ENCODE measurements at places on chromosomes 5 and 9.
A peak's percentile ranks its signal among the peaks of the same experiment; 100 is the strongest.

DNA sequence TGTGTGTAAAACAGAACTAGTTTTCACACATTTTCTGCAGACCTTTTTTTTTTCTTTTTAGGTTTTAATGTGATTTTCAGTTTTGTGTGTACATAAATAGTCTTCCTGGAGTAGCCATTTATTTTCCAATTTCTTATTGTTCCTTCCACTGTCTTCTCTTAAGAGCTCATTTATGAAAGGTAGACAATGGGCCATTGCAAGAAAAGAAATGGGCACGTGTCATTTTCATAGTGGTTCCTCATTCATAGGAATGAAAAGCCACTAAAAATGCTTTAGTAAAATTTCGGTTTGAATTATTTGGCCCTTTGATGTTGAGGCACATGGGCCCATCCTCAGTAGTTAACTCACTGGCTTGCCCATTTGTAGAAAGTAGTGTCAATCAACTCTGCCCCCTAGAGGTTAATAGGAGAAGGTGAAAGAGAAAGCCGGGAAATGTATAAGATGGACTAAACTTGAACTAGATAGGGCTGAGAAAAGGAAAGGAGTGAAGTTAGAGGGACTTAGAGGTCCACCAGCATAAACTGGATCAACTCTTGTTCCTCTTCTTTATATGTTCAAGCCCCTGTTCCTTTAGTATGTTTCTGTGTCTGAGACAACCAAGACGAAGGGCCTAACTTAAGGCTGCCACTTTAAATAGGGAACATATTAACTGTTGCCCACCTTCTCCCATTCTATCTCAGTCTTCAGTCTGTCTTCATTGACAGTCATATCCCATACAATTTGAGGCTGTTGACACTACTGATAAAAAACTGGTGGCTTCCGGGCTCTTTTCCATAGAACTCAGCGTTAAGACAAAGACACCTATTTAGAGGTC is 72.6 kb downstream of the SMARCA2 start:
- peak; percentile 71 for DNase-seq

GRCh38 chr5:139273322-139273571 is 20.3 kb upstream of the MATR3 start:
- no peak for DNase-seq

DNA sequence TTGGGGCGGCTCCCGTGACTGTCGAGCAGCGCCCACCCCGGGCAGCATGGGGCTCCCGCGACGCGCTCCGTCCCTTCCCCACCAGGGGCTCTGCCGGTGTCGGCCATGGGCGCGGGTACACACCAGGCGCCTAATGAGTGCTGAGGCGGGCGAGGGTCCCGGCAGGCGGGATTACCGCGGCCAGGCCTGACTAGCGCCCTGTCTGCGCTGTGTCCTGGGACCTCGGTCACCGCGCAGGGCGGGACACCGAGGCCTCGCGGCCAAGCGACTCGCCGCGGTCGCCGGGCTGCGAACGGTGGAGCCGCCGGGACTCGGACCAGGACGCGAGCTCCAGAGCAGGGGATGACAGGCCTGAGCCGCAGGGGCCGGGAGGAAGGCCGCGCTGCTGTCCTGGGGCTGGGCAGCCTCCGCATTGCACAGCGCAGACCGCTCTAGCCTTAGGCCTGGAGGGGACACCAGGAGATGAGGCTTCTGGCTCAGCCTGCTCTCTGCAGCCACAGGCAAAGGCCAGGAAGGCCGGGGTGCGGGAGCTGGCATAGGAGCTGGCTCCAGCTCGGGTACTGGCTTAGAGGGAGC is 14.1 kb downstream of the LCN10 start:
- DNase-seq: peak; percentile 23

GRCh38 chr9:114276908-114277821 is 45.7 kb upstream of the ORM1 start:
- no peak for DNase-seq

DNA sequence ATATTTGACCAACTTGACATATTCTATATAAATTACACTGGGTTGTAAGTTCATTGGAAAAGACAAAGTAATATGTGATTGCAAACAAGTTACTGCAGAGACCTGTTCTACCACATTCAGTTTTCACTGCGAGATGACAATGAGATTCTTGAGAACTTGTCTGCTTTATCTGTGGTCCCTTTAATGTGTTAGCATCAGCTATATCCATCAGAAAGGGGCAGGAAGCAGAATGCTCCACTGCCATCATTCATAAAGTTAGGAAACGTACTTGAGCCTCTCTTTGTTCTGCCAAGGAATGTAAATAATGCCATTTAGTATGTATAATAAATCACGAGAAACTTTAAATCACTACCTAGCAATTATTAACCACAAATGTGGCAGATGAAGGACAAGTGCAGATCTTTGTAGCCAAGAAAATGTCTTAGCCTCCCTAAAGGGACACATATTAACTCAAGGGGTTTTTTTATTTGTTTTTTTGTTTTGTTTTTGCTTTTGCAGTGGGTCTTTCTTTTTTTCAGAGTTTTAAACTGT is 59.4 kb downstream of the GIN1 start:
- DNase-seq: no peak

GRCh38 chr9:86135371-86135770 is 36.0 kb upstream of the GOLM1 start:
- no peak for DNase-seq

GRCh38 chr9:34334916-34335315 is 5.5 kb downstream of the NUDT2 start:
- DNase-seq: peak; percentile 10

GRCh38 chr9:112711050-112711689 is 6.7 kb downstream of the INIP start:
- peak; percentile 32 for DNase-seq

DNA sequence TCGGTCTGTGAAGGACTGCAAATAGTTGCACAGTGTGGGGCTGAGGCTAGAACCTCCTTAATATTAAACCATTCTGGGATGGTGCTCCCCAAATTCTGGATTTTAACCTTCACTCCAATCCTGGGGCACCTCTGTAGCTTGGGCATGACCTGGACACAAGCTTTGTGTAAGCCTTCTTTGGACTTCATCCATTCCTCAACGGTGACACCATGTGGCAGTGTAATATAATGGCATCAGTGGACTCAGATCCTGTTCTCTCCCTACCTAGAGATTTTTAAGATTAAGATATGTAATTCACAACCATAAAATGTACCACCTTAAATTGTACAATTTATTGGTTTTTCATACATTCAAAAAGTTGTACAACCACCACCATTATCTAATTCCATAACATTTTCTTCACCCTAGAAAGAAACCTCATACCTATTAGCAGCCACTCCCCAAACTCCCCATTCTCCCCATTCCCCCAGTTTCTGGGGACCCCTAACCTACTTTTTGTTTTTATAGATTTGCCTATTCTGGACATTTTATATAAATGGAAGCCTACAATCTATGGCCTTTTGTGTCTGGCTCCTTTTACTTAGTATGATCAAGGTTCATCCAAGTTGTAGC is 4.8 kb upstream of the PLGRKT start:
- peak; percentile 70 for DNase-seq

GRCh38 chr9:7287065-7287464 is 512.5 kb downstream of the DMAC1 start:
- no peak for DNase-seq

- DNase-seq: peak; percentile 39
These were observed 93.9 kb downstream of the GALNT10 start for GRCh38 chr5:154284433-154284832.

- DNase-seq: peak; percentile 86
These were observed 1.7 kb upstream of the KLHL3 start for GRCh38 chr5:137737349-137738131.

DNA sequence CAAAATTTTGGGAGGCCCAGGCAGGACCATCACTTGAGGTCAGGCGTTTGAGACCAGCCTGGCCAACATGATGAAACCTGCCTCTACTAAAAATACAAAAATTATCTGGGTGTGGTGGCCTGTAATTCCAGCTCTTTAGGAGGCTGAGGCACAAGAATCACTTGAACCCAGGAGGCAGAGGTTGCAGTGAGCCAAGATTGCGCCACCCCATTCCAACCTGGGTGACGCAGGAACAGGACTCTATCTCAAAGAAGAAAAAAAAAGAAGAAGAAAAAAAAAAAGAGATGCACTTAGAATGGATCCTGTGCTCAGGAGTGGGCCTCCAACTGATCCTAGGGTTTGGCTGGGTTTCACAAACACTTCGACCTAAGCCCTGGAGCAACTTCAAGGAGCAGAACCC is 45.1 kb downstream of the GLDC start:
- DNase-seq: no peak

DNA sequence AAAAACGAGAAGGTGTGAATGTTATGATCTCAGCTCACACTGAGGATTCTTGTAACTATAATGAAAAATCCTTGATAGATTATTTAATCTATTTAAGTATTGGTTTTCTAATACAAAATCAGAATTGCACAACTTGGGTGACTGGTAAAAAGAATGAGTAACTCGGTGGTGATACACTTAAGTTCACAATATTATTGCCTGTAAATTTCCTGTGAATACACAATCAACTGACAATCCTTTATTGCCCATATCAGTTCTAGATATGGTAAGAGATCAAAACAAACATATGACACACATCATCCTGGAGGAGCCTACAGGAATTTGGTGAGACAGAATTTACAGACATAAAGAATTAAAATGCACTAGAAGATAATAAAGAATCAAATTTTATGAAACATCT is 14.1 kb upstream of the LURAP1L start:
- DNase-seq: no peak

DNA sequence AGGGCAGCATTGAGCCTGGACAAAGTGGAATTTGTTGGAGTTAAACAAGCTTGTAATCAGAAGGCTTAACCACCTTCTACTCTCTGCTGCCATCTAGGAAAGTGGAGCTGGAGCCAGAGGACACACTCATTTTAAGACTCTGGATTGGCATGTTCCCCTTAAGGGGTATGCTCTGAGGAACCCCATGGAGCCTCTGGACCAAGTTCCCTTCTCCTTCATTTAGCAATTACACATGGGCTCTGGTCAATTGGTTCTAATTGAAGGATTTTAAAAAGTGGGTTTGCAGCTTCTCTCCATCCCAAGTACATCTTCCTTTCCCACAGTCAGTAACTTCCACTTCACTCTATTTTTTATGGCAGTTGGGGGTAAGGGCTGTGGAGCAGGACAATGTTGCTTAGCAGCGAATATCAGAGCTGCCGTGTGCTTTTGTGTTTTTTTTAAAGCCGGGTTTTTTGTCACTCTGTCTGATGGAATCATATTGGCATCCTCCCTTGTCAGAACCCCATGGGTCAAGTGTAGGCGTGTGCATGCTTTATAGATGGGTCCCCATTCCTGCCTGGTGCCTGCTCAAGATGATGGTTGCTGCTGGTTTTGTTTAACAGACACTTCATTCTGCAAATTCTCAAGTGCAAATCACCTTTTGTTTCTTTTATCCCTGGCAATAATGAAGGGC is 330.7 kb upstream of the ADAMTSL1 start:
- DNase-seq: no peak

DNA sequence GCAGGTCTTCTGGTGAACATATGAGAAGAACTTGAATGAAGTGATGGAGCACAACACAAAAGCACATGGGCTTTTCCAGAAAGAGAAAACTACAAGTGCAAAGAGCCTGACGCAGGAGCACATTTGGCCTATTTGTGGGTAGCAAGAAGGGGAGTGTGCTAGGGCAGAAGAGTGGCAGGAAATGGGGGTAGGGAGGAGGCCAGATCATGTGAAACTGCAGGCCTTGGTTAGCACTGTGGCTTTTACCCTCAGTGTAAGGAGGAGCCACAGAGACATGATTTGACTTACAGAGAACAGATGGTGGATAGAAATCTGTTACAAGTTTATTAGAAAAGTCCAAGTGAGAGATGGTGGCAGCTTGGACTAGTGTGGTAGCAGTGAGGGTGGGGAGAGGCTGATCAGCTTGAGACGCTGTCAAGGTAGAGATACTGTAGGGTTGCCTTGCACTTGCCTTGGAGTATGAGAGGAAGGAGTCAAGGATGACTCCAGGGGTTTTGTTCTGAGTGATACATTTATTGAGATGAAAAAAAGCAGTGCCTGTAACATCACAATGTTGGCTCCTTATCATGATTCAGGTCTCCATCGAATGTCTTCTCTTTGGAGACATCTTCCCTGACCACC is 126.7 kb downstream of the PPP2R2B start:
- DNase-seq: no peak

DNA sequence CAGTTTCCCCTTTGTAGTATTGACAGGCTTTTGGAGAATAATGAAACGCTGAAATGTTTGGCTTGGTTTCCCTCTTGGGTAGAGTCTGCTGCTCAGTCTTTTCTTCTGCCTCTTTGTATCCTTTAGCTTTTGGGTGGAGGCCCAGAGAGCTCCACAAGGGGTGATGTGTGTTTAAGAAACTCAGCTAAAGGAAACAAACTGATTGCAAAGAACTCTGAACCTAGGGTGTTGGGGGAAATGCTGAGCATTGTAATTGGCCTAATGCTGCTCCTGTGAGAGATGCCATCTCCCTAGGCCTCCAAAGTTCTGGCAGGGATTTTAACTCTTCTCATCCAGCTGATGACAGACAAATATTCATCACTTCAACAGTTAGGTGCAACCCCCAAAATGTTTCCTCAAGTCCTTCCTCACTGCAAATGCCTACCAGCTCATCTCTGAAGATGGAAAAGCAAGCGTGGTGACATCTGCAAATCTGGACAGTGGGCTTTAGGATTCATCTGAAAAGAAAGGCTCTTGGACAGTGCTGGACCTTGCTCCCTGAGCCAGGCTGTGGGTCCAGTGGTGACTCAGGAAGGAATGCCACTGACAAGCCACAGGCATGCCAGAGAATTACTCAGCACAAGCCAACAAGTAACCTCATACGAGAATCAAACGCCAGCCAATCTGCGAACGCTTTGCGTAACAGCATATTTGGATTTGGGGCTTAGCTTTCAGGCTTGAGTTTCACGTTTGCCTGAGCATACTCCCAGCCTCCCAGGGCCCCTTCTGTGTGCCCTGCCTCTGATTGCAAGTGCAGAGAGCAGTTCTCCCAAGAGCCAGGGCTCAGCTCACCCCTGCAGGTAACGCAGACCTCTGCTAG is 30.5 kb upstream of the ZSWIM6 start:
- DNase-seq: peak; percentile 47

- DNase-seq: no peak
These were observed 38.4 kb downstream of the LHFPL2 start for GRCh38 chr5:78610163-78610583.

- DNase-seq: no peak
These were observed 388.9 kb upstream of the TRPC7 start for GRCh38 chr5:136754216-136754615.

DNA sequence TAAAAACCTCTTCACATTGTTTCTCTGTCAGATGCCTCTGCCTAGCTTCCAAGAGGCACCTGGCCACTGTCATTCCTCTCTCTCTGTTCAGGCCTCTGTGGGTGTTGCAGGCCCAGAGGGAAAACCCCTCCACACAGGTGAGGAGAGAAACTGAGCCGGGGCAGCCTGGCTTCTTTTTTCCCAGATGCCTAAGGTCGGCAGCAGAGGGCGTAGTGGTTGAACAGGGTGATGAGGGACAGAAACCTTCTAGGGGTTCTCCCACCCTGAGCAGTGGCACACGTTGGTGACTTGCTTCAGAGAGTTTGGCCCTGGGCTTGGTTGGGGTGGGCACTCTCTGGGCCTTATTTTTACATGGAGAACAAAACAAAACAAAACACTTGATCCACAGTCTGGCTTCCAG is 12.2 kb downstream of the IL9 start:
- DNase-seq: no peak

DNA sequence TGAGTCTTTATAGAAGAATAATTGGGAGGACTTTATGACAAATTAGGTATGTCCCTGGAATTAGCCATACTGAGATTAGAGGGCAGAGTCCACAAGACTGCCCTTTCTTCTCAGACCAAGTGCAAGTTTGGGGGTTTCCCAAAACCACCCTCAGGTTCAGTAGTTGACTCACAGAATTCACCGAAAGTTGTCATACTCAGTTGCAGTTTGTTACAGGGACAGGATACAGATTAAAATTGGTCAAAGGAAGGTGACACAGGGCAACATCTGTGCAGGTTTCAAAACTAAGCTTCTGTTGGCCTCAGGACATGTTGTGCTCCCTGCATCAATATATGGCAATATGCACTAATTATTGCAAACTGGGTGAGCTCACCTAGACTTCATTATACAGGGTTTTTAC is 3.8 kb downstream of the RANBP17 start:
- DNase-seq: no peak
